ENCODE measurements at places on chromosomes 2 and 18.

- ATAC-seq, result no peak
Measured at GRCh38 chr2:85314884-85315242, 12.9 kb downstream of the TGOLN2 start.

DNA sequence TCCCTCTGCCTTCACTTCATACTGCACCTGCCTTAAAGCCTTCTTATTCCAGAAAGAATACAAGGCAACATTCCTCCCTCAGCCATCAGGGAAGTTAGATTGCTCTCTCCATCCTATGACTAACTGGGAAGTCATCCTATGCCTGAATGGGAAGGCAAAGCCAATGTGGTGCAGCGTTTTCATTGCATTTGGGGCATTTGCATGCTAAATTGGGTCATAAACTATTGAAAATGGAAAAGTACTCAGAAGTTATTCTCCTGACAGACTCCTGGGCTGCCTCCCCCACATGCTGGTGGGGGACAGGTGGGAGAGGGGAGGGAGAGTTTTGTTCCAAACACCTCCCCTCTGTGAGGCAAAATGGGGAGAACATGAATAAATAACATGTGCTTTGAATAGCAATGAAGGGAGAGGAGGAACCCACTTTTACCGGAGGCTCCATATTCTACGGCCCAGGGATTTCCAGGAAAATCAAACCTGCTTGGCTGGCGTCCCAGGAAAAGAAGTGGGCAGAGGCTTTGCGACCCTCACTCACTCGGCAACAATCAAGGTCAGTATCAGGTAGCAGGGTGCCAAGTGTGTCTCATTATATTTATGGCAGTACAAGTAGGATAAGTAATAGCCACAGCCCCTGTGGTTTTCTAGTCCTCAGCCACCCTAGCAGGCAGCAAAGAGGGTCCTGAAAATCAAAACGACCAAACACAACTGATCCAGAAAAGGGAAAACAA lies 84.1 kb downstream of the BOD1L2 start:
- no peak for ATAC-seq

GRCh38 chr2:62565309-62565908 lies 59.4 kb upstream of the TMEM17 start:
- ATAC-seq, result no peak

GRCh38 chr2:175167076-175167791 lies 769 bp downstream of the ATF2 start:
- ATAC-seq, result peak; percentile 60

DNA sequence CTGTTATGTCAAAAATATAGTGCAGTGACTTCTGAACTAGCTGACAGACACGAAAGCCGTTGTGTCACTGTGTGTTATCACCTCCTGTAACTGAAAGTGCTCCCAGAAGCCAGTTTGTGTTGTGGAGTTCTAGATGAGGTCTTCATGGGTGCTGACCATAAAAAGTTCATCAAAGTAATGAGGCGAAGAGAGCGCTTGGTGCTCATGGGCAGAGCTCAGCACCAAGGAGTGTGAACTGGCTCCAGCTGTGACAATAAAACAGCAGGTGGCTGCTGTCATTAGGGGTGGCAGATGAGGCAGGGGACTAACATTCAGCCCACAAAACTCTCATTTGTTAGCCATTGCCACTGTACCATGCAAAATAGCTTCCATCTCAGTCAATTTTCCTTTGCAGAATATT lies 151.1 kb downstream of the ZNF407 start:
- no peak for ATAC-seq

- ATAC-seq, result no peak
Measured at GRCh38 chr18:78950386-78950785, 29.2 kb upstream of the SALL3 start.

DNA sequence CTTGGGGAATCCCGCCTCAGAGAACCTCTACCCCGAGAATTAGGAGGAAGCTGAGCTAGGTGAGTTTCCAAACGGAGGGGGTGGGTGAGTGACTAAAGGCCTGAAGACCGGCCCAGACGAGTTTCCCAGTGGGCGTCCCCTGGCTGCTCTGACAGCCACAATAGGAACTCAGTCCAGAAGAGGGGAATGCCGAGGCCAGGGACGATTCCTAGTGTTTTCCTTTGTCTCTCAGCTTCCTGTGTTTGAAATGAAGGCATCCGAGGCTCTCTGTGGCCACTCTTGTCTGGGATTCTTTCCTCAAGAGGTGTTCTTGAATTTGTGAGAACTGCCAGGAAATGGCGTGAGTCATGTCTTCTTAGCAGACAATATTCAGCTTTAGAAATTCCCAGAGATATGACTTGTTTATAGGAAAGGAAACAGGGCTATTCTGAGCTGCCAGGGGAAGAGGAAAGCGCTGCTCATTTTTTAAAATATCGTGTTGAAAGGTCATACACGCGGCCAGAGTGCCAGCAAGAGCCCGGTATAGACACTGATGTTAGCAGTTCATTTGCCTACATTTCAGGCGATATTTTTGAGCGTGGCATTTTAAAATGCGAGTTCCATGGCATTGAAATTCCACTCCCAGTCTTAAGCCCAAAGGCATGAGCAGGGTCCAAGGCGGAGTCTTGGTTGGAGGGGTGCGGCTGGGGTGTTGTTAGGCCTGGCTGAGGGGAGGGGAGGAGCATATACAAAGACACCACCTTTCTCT lies 169.1 kb upstream of the KLF7 start:
- ATAC-seq, result peak; percentile 83

GRCh38 chr18:21904856-21905255 lies 164.3 kb downstream of the MIB1 start:
- ATAC-seq, result no peak

GRCh38 chr2:45184606-45185005 lies 175.4 kb upstream of the SIX2 start:
- peak; percentile 56 for ATAC-seq

DNA sequence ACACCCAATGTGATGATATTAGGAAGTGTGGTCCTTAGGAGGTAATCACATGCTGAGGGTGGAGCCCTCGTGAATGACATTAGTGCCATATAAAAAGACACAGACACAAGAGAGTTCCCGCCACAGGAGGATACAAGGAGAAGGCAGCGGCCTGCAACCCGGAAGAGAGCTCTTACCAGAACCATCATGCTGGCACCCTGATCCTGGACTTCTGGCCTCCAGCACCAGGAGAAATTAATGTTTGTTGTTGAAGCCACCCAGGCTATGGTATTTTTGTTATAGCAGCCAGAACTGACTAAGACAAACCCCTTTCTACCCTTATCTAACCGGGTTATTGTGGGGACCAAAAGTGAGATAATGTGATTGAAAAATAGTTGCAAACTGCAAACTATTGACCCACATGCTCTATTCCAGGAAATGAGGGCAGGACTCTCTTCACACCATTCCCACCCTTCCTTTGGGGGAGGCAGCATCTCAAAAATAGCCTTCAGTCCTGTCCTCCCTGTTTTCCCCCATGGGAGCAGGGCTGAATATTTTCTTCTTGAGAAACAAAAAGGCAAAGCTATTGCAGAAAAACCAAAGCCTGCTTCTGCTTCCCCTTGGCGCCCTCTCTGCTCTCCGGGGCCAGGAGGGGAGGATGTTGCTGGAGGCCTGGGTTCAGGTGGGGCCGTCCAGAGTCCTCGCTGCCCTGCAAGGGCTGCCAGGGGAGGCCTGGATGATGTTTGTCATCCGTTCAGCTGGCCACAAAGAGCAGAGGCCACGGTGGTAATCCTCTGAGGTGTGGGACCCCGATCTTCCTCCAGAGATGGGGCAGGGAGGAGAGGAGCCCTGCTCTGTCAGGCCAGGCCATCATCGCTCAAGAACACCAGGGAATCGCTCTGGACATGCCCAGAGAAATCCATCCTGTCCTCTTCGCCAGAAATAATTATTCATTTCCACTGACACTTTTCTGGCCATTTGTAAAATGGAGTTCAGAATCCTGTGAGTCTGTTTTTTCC lies 73.8 kb upstream of the HAAO start:
- ATAC-seq, result no peak

DNA sequence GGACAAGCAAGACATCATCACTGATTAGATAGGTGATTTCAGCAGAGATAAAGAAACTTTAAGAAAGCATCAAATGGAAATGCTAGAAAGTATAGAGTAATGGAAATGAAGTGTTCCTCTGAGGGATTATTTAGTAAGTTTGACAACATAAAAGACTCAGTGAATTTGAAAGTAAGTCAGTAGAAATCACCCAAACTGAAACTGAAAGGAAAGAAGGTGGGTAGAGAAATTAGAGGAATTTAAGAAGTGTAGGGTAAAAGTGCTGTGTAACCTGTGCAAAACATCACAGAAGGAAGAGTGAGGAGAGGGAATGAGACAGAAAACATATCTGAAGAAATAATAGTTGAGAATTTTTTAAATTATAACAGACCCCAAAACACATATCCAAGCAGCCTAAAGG lies 343.1 kb downstream of the CBLN2 start:
- no peak for ATAC-seq

DNA sequence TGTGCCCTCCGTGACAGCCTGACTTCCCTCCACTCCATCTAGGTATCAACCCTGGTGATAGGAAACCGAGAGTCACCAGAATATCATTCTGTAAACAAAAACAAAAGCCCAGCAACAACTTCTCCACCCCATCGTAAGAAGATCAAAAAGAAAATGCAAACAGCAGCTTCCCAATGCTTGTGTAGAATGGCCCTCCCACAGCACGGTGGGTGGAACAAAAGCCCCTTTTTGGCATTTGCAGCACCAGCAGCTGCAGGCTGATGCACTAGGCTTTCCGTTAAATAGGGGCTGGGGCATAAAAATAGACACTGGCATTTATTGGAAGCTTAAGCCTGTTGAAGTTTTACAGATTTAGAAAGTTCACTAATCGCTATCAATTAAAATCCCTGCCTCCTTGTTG lies 513.0 kb downstream of the GALR1 start:
- ATAC-seq, result no peak

All from SK-N-SH treated with all-trans-retinoic acid at 6 μM for 48 hours (cell line).